ENCODE measurements at places on chromosomes 6 and 20.

- no peak for DNase-seq
These were observed 195.7 kb downstream of the FARS2 start for GRCh38 chr6:5457041-5457440.

DNA sequence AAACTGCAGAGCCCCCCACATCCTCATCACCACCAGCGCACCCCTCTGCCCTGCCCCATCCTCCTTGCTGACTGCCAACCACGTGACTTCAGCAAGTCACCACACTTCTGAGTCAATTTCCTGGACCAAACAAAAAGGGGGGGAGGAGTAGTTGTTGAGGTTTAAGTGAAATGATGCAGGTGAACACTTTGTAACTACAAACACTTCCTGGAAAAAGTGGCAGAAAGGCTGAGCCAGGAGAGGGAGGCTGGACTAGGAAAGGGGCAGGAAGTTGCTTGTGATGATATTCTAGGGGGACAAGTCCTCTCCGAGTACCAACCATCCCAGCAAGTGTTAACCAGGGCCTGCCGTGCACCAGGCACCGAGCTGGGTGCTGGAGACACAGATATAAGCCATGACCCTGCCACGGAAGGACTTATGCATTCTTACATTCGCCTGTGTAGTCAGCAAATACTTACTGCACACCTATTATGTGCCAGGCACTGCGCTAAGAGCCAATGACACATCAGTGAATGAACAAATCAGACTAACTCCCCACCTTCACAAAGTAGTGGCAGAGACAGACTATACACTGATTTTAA, 67.3 kb downstream of the PREX1 start:
- DNase-seq, result no peak

DNA sequence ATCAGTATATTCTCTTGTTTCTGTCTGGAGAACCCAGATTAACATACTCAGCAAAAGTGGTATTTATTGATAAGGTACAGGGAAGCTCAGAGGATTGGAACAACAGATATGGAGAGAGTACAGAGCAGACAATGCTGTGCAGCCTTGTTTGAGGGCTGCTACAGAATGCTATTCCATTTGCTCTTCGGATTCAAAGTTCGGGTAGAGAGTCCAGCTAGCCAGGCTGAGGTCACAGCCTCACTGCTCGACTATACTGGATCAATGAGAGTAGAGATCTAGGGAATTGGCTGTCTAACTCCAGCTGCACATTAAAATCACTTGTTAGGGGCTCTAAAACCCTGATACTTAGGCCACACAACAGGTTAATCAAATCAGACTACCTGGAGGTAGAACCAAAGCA, 200.1 kb upstream of the BTBD3 start:
- no peak for DNase-seq

DNA sequence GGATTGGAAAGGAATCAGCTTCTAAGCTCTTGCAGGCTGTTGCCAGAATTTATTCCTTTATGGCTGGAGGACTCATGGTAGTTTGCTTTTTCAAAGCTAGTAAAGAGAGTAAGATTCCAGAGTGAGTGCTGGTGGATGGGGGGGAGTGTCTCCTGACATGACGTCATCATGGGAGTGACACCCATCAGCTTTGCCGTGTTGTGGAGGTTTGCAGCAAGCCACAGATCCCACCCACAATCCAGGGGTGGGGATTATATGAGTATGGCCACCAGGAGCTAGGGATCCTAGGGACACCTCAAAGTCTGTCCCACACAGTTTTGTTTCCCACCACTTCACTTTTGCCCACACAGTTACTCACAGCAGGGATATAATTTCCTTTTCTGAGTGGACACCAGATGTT, 28.7 kb upstream of the PMEPA1 start:
- DNase-seq, result no peak

DNA sequence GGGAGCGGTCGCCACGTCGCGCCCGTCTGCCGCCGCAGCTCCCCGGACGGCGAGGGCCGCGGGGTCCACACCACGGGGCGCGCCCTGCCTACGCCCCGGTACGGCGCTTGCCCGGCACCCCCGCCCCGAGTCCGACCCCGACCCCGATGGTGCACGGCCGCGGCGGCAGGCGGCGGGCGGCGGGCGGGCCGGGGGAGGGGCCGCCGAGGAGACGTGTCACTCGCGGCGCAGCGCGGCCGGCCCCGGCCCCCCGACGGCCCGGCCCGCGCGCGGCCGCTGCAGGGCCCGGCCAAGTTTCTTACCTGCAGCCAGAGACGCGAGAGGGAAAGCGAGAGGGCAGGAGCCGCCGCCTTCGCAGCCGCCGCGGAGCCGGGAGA, 328 bp downstream of the RRBP1 start:
- no peak for DNase-seq

DNA sequence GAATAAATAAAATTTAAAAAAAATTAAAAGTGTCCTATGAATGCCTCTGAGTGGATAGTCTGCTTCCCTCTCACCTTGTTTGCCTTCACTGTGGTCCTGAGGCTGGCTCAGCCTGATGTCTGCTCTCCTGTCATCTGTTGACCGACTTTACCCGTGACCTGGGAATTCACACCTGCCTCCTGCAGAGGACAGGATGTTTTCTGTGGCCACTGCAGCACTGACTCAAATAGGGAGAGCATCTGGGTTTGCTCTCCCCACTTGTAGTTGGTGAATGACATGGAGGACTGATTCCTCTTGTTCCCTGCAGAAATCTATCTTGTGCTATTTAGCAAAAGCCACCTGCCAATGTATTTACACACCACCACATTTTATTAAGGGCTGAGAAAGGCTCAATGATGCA, 52.4 kb upstream of the ERVFRD-1 start:
- DNase-seq, result no peak

- no peak for DNase-seq
These were observed 959.2 kb downstream of the EPHA7 start for GRCh38 chr6:92460133-92460532.

DNA sequence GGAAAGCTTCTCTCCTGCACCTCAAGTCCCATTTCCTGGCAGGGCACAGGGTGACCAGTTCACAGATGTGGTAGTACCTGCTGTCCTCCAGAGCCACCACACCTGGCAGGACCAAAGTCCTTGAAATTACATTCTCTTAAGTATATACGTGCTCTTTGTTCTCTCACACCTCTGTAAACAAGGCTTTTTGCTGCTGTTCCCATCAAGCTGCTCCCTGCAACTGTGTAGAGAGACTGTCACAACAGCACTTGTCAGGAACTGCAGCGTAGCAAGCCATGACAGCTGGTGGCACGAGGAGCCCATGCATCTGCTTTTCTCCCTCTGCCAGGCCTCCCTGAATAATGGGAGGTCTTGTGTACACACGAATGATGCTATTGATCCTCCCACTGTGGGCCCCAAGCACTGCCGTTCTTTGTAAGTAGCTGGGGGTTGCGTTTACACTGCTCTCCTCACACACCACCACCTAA, 431.8 kb downstream of the CD83 start:
- no peak for DNase-seq

GRCh38 chr6:4402477-4402976, 267.2 kb upstream of the ECI2 start:
- no peak for DNase-seq

- DNase-seq, result no peak
These were observed 10.6 kb downstream of the RAET1E start for GRCh38 chr6:149887343-149887742.

- no peak for DNase-seq
These were observed 370.2 kb downstream of the UTRN start for GRCh38 chr6:144655376-144655775.

- DNase-seq, result no peak
These were observed 7.2 kb downstream of the BTBD9 start for GRCh38 chr6:38632490-38632889.

- DNase-seq, result no peak
These were observed 73.7 kb downstream of the SMLR1 start for GRCh38 chr6:130900913-130901312.

DNA sequence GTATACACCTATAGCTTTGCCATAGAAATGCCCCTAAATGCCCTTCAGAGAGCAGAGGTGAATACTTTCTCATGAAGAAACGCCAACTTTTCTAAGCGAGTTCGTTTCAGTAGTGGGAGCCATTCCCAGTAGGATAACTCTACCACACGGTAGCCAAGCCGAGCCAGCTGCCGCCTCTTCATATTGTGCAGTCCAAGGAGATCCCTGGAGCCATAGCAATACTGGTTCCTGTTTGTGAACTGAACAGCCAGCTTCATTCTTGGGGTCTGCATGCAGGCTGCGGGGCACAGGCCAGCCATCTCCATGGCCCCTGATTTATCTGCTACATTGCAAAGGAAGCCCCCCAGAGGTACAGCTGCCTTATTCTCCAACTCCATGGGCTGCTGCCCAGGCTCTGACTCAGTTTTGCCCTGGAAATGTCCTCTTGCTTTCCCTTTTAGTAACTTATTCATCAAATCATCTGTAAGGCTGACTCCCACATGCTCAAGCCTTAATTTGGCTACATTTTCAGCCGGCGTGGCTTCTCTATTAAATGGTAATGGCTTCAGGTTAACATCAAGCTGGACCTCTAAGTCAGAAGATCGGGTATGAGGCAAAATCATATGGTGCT, 12.8 kb downstream of the FASTKD5 start:
- no peak for DNase-seq

DNA sequence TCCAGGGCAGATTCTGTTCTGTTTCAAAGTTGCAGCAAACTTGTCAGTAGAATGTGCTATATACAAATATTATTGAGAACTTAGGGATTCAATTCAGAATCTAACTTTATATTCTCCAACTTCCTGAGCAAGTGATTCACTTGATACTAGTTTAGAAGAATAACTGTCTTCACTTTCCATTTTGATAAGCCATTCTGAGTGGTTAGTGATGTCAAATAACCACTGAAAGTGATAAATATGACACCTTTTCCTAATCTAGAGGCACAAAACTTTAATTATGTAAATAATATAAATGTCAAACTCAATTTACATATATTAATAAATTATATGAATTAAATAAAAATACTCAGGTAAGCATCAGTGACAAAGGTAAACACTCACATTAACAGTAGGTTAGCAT, 20.5 kb upstream of the SIM1 start:
- DNase-seq, result no peak

- DNase-seq, result no peak
These were observed 50.9 kb downstream of the WDR27 start for GRCh38 chr6:169650959-169651292.

DNA sequence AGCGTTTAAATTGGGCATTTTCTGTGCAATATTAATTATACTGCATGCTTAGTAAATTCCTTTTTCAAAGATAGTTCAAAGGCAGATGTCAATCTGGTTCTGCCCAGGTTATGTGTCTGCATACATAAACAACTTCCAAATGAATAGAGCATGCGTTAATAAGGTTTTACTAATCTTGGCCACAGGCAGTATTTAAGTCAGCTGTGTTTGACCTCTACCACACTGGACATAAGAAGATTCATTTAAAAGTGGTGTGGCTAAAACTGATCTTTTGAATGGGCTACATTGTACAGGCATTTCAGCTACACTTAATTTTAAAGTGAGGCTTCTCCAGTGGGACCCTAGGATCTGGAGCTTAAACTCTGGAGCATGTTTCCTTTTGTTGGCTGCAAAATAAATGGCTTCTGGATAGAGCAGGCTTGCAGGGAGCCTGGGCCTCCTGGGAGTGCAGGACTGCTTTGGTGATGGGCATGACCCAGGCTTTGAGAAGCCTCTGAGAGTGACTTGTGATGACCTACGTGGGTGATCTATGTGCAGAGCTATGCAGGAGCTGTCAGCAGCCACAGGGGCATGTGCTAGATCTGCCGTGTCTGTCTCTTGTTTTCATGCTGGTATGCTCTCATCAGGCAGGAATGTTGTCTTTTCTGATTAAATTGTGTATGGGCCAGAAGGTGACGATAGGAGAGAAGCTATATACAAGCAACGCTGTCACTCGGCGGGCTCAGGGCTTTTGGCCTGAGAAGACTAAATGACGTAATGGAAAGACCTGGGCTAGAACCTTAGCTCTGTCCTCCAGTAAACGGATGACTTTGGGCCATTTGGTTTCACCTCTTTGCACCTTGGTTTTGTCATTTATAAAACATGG, 331.2 kb downstream of the QKI start:
- DNase-seq, result no peak

DNA sequence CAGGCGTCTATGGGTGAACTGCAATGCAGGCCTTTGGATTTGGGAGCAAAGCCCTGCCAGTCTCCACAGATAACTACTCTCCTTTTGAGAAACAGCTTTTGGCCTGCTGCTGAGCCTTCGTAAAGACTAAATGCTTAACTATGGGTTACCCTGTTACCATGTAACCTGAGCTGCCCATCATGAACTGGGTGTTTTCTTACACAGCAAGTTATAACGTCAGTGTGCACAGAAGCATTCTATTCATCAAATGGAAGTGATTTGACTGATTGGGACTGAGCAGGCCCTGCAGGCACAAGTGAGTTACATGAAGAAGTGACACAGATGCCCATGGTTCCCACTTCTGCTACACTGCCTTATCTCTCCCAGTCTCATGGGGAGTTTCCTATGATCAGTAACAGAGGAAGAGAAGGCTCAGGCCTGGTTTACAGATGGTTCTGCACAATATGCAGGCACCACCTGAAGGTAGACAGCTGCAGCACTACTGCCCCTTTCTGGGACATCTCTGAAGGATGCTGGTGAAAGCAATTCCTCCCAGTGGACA, 319.1 kb downstream of the CD83 start:
- DNase-seq, result no peak

GRCh38 chr6:66184091-66184490, 477.1 kb upstream of the EYS start:
- DNase-seq, result no peak

DNA sequence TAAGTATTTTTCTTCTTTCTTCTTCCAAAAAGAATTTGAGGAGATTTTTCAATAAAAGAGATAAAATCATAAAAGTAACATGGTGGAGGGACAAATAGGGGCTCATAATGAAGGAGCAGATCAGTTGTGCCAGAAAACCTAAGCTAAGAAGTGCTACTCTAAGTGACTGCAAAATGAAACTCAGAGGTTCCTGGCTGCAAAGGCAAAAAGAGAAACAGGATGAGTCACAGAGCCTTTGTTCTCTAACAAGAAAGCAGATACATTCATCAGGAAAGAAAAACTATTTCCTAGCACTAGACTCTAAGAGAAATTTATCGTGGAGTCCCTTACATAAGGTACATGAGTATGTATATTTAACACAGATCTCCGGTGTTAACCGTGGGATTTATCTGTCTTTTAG, 49.8 kb downstream of the TSHZ2 start:
- no peak for DNase-seq

DNA sequence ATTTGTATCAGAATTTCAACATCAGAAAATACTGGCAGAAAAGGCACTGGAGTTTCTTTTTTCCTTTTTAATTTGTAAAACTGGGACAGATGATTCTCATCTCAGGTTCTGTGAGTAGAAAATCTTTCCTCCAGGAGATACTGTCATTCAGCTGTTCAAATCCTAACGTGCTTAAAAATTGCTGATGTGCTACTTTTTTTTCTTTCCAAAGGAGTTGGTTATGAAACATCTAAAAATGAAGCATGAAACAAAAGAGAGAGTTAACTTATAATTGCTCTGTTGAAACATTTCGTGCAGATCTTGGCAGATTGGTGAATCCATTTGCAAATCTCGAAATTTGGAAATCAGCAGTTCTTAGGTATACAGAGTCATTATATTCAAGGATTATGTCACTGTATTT, 622.6 kb downstream of the RNF144B start:
- DNase-seq, result no peak

All from NCI-H1048 (cell line).